ENCODE measurements at places on chromosomes 2 and 18.

- no peak for DNase-seq
Measured at GRCh38 chr2:60046529-60046928, 506.9 kb downstream of the BCL11A start.

- DNase-seq: no peak
Measured at GRCh38 chr2:143577489-143577888, 448.3 kb downstream of the ARHGAP15 start.

GRCh38 chr18:3529601-3530000 is 79.6 kb downstream of the TGIF1 start:
- no peak for DNase-seq

DNA sequence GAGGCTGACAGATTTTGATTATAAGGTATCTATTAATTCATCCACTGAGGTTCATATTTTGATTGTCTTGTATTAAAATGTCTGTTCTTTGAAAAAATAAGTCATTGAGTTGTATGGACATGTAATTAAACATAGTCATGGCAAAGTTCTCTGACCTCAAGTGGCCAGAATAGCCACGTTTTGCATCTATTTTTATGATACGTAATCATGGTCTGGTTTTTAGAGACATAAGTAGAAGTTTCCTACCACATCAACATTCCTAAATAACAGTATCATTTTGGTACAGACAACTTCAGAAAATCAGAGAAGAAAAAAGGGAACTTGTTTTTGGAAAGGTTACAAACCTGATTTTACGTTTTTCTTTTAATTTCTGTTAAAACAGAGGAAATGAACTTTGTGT is 47.6 kb downstream of the COL5A2 start:
- no peak for DNase-seq

GRCh38 chr2:60556576-60557485 is 3.4 kb upstream of the BCL11A start:
- no peak for DNase-seq

GRCh38 chr2:233116946-233117345 is 56.8 kb downstream of the INPP5D start:
- DNase-seq: no peak

GRCh38 chr2:10778724-10779115 is 33.9 kb downstream of the PDIA6 start:
- DNase-seq: no peak

GRCh38 chr2:127064642-127065250 is 42.2 kb downstream of the BIN1 start:
- DNase-seq: peak; percentile 85

- DNase-seq: no peak
Measured at GRCh38 chr2:47842846-47843245, 59.9 kb downstream of the MSH6 start.

DNA sequence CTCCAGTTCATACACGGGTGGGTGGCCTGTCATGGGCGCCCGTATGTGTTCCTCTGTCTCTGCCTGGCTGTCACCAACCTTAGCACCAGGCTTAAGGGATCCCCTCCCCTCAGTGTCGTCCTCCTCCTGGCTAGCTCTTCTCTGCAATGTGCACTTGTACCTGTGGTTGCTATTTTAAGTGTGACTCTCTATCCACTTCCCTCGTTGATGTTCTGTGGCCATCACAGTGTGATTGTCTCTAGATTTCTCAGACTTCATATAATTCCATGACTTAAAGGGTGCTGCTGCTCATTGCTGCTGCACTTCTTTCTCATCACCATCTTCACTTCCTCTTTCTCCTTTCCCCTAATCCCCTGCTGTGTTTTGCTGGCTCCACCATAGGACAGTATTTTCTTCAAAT is 143.4 kb downstream of the EML6 start:
- no peak for DNase-seq

DNA sequence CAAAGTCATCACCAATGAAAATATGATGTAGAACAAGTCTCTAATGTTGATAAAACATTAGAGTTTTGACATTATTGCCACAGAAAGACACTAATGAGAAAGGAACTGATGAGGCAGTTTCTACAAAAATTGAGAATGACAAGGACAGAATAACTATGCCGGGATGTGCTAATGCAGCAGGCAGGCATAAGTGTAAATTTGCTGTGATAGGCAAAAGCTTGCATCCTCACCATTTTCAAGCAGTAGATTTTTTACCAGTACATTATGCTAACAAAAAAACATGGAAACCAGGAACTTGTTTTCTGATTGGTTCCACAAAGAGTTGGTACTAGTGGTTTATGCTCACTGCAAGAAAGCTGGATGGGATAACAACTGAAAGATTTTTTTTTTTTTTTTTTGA is 715.5 kb upstream of the LRRTM4 start:
- no peak for DNase-seq

DNA sequence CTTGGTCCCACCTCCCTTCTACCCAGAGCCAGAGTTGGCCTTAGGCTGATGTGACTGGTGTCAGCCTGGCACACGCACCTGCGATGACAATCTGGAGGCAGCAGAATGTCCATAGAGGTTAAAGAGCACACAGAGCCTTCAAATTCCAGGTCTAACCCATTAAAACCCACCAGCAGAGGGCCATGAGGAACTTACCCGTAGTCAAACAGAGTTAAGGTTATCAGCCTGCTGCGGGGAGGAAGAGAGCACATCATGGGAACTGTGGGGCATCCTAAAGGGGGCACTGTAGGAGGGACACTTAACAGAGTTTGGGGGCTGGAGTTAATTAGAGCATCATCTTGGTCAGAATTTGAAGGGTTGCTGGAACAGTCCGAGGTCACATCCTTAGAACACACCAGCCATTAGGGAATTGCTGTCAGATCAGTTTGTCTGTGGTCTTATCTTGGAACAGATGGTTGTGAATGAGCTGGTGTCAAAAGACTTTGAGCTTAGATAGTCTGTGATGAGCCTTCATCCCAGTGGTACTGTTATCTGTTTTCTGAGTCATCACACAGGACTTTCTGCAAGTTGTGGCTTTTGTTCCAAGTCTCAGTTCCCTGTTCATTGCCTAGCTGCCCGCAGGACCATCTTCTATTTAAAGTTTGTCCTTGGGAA is 248.6 kb downstream of the LOXHD1 start:
- DNase-seq: peak; percentile 35

GRCh38 chr2:25939257-25939668 is 43.0 kb downstream of the KIF3C start:
- peak; percentile 23 for DNase-seq

DNA sequence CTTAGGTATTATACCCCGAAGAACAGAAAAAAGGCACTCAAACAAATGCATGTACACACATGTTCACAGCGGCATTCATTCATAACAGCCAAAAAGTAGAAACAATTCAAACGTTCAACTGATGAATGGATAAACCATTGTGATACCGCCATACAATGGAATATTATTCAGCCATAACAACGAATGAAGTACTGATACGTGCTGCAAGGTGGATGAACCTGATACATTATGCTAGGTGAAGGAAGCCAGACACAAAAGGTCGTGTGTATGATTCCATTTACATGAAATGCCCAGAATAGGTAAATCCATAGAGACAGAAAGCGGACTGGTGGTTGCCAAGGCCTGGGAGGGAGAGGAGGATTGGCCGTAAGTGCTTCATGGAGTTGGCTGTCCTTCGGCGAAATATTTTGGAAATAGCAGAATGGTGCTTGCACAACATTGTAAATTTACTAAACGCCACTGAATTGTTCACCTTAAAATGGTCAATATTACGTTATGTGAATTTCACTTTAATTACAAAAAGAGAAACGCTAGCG is 750 bp upstream of the RMP24 start:
- peak; percentile 45 for DNase-seq

GRCh38 chr2:11031876-11032275 is 120.1 kb downstream of the KCNF1 start:
- DNase-seq: no peak

- DNase-seq: peak; percentile 47
Measured at GRCh38 chr2:119753041-119753929, 6.4 kb upstream of the PTPN4 start.

- DNase-seq: no peak
Measured at GRCh38 chr2:14148216-14148615, 484.3 kb upstream of the LRATD1 start.

DNA sequence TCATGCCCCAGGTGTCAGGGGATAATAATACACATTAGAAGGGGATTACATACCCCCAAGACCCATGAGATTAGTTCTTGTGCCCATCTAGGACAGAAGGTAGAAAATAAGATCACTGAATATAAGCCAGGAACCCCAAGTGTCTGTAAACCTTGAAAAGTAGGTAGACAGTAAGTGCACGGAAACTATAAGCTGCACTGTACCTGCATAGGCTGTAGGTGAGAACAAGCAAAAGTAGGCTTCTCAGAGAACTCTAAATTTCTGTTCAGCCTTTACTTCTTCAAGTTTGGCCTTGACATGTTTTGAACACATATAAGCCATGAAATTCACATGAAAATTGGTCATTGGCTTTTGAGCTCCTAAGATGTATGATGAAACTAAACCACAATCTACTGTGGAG is 113.0 kb upstream of the FSIP2 start:
- peak; percentile 48 for DNase-seq

DNA sequence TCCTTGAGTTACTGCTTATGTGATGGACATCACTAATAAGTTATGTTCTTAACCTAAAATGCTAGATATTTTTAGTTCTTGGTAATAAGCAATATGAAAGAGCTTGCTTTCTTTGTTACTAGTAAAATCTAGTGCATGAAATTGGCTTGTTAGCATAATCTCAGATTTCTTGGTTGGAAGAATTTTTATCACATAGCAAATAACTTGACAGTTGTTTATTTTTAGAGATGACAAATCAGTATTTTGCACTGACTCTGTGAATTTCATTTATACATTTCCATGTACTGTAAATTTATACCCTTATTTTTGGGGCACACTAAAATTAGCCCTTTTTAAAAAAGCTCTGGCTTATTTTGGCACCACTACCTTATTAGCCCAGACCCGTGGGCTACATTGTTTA is 45.6 kb downstream of the LCLAT1 start:
- no peak for DNase-seq

GRCh38 chr2:143948710-143949109 is 571.2 kb downstream of the ZEB2 start:
- DNase-seq: peak; percentile 21

DNA sequence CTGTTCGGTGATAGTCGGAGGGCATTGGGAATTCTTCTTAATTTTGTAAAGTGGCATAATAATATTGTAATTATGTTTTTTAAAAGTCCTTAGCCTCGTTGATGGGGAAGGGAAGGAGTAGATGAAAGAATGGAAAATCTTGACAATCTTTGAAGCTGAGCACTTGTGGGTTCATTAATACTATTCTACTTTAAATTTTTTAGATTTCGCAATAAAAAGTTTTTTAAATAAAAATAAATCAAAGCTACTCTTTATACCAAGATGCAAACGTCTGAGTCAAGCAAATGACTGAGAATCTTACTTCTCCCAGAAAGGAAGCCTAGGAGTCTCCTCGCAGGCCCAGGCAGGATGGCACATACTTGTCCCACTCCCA is 98.5 kb upstream of the GPR45 start:
- no peak for DNase-seq

- DNase-seq: no peak
Measured at GRCh38 chr2:132788310-132788838, 118.4 kb upstream of the LYPD1 start.

GRCh38 chr18:26405190-26405801 is 143.1 kb downstream of the KCTD1 start:
- DNase-seq: peak; percentile 47

GRCh38 chr2:84735389-84735788 is 145.5 kb downstream of the TRABD2A start:
- peak; percentile 15 for DNase-seq

DNA sequence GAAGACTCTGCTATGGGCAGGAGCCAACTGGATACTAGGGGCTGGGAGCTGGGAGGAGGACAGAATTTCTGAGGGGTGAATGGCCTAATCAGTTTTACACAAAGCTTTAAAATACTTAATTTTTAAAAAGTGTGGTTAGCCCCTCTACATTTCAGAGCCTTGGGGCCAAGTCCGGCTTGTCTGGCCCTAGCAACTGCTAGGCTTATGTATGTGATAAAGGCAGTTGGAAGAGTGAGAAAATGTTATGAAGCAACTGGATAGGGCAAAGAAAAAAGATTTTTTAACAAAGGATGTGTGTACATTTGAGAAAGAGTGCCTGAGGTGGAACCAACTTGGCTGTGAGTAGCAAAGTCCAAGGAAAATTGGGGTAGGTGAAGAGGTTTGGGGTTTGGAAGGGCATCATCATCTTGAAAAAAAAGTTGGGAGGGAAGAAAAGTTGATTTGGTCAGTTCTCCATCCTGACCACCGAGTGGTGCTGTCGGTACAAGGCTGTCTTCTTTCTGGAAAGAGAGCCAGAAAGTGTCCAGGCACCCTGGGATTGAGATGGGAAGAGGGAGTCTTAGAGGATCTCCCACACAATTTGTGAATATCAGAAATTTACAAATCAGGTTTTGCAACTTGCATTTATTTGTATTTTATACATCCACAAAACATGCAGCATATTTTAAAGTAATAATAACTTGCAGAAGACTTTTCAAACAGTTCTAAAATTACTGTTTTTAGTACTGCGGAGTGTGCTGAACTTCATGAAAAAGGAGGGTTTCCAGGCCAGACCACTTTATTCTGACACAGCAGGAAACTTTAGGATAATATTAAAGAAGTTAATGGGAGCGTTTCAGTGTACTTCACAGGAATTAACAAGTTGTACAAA is 10.5 kb upstream of the CDK15 start:
- DNase-seq: peak; percentile 56

GRCh38 chr2:127096280-127096679 is 10.7 kb downstream of the BIN1 start:
- no peak for DNase-seq

GRCh38 chr2:39232141-39232540 is 11.6 kb downstream of the CDKL4 start:
- no peak for DNase-seq

DNA sequence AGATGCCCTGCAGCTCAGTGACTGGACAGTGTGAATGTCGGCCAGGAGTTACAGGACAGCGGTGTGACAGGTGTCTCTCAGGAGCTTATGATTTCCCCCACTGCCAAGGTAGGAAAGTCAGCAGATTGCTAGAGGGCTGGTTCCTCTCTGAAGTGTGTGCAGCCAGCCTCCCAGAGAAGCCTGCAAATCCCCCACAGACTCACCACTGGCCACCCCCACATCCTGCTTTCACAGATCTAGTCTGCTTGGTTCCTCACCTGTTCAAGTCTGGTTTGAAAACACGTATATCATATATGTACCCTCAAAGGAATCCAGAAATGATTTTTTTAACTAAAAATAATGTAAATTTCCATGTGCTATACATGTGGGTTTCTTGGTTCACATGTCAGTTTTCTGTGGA is 121.1 kb downstream of the LAMA3 start:
- DNase-seq: no peak

DNA sequence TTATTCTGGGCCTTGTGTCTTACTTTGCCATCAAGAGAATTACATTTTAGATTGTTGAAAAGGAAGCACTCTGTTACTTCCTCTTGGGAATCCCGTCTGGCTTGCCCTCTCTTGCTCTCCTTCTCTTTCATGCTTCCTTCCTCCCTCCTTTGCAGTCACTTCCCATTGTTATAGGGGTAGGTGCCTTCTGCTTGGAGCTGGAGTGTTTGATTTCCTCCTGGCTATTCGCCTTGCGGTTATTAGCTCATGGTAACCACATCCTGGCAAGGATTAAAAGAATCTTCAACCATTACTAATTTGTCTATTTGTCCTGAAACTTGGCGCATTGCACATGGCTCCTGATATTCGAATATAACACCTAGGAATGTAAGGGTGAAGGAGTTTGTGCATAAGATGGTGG is 115.0 kb downstream of the CERS6 start:
- DNase-seq: peak; percentile 29

GRCh38 chr18:57889841-57890240 is 86.7 kb upstream of the ATP8B1 start:
- no peak for DNase-seq

Data from amniotic epithelial cell (primary cell).